T47D (cell line): ENCODE measurements at places on chromosomes 1 and 21.
A peak's percentile ranks its signal among the peaks of the same experiment; 100 is the strongest.

- DNase-seq, result no peak
Observed at GRCh38 chr1:34682452-34683223, 72.2 kb upstream of the GJB5 start.

- peak; percentile 65 for DNase-seq
Observed at GRCh38 chr21:33428669-33429068, 25.5 kb downstream of the IFNGR2 start.

GRCh38 chr1:154860156-154860870, 9.8 kb downstream of the KCNN3 start:
- DNase-seq, result no peak

GRCh38 chr1:8858888-8859706, 19.4 kb downstream of the ENO1 start:
- DNase-seq, result peak; percentile 67

DNA sequence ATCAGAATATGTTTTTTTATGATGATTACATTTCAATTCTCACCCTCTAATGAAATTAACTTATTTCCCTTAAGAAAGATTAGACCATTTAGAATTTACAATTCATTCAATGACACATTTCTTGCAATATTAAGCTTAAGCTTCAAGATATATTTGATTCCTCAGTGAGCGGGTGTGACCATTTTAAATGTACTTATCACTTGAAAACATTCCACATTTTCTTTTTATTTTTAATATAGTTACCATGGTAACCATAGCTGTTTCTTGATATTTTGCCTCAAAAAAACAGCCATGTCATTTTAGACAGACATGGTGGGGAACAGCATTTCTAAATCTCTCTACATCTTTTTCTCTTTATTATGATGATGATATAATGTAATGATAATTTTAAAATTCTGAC, 1029.0 kb upstream of the B3GALT2 start:
- DNase-seq, result no peak

DNA sequence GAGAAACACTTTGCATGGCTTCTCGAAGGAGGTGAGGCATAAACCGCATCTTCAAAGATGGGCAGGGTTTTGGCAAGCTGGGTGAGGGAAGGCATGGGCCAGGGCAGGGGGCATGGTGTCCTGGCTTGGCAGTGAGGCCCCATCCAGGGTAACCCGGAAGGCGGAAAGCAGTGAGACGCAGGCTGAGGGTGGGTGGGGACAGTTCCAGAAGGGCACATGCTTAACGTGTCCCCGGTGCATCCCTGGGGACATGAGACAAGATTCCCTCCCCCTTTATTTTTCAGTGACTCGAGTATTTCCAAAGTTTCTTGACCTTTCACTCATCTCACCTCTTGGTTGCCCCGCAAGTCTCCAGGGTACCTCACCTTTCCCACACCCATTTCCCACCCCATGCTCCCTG, 122.8 kb upstream of the SLC25A33 start:
- DNase-seq, result no peak

- no peak for DNase-seq
Observed at GRCh38 chr21:33312121-33312520, 12.6 kb upstream of the IFNAR1 start.

DNA sequence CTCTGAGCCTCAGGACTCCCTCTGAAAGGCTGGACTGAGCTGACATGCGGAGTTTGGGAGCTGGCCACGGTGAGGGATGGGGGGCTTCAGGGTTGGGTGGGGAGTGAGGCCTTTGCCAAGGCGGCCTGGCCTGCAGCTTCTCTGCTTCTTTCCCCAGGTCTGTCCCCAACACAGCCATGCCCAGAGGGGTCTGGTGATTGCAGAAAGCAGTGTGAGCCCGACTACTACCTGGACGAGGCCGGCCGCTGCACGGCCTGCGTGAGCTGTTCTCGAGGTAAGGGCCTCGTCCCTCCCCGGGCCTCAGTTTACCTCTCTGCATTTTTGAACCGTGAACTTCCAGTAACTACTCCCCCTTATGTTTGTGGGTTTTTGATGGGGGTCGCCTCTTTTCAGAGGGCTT, 48.6 kb downstream of the TNFRSF8 start:
- DNase-seq, result no peak

GRCh38 chr21:37117204-37117603, 44.1 kb downstream of the TTC3 start:
- no peak for DNase-seq
